ENCODE measurements at places on chromosomes 16 and 17.

DNA sequence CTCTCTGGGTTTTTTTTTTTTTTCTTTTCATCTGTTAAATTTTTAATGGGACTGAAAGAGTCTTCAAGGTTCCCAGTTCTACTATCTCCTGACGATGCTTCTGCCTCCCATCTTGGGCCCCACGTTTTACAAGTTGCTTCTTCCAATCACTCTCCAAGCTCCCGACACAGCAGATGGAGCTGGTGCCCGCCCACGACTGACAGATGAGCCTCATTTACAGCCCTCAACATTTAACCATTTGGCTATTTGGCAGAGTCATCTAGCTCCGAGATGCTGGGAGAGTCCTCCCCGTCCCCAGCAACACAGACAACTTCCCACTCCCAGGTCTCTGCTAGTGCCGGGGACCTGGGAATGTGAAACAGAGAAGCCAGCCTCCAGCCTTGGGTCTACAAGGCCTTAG is 276.9 kb downstream of the SHISA9 start:
- DNase-seq: no peak

DNA sequence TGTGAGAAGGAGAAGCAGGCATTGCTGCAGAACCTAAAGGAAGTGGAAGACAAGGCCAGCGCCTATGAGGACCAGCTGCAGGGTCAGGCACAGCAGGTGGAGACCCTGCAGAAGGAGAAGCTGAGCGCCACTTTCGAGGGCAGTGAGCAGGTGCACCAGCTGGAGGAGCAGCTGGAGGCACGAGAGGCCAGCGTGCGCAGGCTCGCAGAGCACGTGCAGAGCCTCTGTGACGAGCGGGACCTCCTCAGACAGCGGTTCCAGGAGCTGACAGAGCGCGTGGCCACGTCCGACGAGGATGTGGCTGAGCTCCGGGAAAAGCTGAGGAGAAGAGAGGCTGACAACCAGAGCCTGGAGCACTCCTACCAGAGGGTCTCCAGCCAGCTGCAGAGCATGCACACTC is 41.5 kb downstream of the PLD6 start:
- no peak for DNase-seq

- DNase-seq: no peak
Measured at GRCh38 chr17:6120351-6120750, 50.2 kb downstream of the WSCD1 start.

DNA sequence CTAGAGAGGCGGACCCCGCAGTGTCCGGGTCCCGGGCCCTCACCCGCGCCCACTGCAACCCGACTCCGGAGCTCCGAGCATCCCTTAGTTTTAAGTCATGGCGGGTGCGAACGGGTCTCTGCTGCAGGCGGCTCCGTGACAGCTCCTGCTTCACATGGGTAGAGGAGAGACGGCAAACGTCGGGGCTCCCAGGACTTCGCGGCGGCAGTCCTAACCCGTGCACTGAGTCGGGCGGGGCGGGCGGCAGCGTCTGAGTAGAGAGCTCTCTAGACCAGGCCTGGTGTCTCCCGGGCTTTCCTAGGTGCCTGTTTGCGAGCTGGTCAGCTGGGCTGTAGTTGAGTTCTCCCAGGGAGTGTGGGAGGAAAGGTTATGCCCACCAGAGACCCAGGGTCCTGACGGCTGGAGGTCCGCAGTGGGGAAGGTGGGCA is 345 bp downstream of the TSC2 start:
- no peak for DNase-seq

GRCh38 chr17:63071797-63072196 is 105.8 kb downstream of the TANC2 start:
- no peak for DNase-seq

GRCh38 chr17:14205380-14205779 is 31.3 kb downstream of the CDRT15 start:
- no peak for DNase-seq

- no peak for DNase-seq
Measured at GRCh38 chr17:49907279-49907678, 59.4 kb upstream of the TAC4 start.

DNA sequence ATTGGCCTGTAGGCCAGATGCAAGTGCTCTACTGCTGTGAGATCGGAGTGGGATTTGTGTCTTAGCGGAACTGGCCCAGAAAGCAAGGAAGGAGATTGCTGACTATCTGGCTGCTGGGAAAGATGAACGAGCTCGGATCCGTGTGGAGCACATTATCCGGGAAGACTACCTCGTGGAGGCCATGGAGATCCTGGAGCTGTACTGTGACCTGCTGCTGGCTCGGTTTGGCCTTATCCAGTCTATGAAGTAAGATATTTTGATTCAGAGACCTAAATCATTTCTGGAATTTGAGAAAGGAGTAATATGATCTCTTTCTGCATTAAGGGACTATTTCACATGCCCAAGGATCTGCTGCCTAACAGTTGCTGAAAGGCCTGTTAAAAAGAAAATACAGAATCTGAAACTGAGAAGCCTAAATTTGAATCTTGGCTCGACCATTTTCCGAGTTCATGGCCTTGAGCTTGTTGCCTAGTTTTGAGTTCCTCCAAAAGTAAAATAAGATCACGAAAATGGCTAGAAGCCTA is 21.1 kb downstream of the IST1 start:
- no peak for DNase-seq

DNA sequence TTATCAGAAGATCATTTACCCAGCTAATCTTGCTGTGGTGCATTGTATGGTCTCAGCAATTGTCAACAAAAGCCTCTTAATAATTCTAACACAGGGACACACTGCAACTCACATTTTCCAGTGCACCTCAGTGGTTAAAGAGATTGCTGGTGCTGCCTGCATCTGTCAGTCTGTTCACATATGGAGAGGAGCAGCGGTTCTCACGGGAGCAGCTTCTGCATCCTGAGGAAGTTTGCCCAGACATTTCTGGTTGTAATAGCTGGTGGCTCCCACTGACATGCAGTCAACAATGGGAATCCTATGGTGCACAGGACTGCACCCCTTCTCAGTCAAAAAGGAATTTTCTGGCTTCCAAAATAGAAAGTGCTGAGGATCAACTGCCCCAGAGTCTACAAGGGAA is 7.8 kb downstream of the GGA2 start:
- no peak for DNase-seq

- DNase-seq: no peak
Measured at GRCh38 chr16:7363422-7364417, 31.1 kb downstream of the RBFOX1 start.

- no peak for DNase-seq
Measured at GRCh38 chr17:68595496-68595895, 5.7 kb downstream of the FAM20A start.

DNA sequence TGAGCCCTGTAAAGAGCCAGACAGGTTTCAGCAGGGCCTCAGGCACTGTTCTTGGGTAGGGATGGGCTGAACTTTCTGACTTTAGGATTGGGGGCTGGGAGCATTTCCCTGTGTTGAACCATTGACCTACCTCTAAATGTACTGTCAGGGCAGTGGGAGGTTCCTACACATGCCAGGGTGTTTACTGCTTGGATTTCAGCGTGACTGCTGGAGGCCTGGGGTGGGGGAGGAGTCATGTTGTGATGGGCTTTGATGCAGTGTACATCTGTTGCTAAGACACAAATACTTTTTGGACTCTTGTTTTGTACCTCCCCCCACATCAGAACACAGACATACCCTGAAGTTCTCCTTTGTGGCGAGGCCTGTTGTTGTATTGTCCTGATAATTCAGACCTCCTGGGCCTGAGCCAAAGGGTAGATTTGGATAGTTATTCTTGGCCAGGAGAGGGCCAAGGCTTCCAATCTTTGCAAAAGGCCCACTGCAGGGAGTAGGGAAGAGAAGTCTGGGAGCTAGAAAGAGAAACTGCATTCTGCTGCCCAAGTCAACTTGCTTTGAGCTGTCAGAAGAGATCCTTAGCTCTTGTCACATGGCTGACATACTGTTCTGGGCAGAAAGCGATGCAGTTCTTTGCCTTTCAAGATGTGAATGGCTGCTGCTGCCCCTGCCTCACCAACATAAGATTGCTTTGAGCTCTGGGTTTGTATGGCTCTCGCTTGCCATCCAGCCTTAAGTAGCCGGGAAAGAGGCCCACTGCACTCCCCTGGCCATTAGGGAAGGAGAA is 3.7 kb downstream of the NFE2L1 start:
- no peak for DNase-seq

- no peak for DNase-seq
Measured at GRCh38 chr17:83029571-83029970, 49.8 kb upstream of the METRNL start.

DNA sequence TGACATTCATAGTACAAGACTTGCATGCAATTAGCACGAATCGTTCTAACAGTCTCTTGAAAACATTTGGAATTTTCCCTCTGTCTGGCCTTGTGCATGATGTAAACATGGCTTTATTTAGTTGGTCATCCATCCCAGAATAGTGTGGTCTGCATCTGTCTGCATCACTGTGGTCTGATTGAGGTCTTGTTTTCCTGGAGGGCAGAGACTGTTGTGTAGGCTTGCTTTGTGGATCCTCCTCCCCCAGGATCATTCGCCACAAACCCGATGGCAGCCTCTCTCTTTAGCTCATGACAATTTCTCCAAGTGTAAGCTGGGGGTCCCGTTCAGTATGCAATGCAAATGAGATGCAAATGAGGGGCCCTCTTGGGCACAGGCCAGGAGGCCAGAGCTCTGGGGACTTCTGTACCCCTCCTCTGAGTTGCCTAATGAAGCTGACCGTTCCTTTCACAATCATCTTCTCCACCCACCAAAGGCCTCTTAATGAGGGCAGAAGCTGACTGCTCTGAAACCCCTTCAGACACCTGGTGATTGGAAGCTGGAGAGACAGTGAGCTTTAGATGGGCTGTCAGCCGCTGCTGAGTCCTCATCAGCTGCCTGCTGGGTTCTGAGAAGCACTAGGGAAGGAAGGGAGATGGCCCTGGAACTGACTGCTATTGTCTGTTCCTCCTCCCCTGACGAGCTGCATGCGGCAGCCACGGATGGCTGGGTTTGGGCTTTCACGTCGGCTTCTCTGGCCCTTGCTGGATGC is 201.2 kb upstream of the CACNG3 start:
- DNase-seq: no peak

DNA sequence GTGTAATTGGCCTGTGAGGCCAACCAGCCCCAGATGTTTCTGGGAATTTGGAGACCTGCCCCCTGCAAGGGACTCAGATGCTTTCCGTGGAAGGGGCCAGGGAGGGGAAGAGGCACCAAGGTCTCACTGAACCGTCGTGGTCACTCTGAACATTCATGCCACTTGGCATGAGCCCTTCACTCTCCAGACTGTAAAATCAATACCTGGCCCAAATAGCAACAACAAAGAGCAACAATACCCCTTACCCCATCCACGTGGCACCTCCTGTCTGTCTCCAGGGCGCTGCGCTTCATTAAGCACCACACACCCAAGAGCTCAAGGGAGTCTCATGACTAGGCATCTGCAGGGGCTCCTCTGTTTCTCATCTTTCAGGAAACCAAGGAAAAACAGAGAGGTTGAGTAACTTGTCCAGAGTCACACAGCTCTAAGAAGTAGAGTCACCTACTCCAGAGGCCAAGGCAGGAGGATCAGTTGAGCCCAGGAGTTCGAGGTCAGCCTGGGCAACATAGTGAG is 52.8 kb downstream of the SOCS1 start:
- no peak for DNase-seq

All from activated naive CD4-positive, alpha-beta T cell treated with Interleukin-2 at 50 U/mL for 16 hours (primary cell).